ENCODE measurements at places on chromosomes 7 and 10. TPM values are rescaled to one million over a fixed set of nuclear protein-coding genes. Genes with fewer than 3 reads are reported as not detected.

GPR141 gene
- not detected for total RNA-seq

PRPF18 gene
- 20.4 TPM for total RNA-seq

FEZF1 gene
- not detected for total RNA-seq

FAM131B gene
- total RNA-seq = 0.48 TPM
